Ascending aorta (tissue), 2 donors: ENCODE measurements at places on chromosomes 3 and 15.

DNA sequence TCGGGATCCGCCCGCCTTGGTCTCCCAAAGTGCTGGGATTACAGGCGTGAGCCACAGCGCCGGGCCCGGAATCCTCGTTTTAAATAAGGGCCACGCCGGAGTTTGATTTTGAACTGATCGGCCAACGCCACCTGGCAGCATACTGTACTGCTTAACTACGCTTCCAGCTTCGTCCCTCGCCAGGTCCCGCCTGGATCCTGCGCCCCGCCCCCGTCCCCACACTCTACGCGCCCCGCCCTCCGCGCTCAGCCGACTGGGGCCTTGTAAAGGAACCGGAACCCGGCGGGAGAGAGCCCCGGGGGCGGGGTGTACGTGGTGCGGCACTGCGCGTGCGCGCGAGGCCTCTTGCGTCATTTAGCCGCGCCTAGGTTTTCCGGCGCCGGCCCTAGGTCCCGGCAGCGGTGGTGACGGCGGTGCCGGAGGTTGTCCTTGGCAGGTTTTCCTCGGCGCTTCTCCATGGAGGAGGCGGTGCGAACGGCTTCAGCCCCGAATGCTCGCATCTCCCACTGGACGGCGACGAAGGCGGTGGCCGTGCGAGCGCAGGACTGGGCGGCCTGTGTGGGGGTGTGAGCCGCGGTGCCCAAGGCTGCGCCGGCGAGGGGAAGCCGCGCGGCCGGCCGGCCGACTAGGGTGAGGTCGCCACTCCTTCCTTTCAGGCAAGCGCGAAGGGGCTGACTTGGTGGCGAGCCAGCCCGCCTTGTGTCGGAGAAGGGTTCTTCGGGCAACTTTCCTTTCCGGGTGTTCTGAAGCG, at the start of gene NIPA2:
Gene NIPA2, plus strand, starts transcription at position 375 of the 751 bp plus-strand sequence. CDS start 13,066 bp downstream, outside the sequence.
- peak; percentile 99 for DNase-seq

DNA sequence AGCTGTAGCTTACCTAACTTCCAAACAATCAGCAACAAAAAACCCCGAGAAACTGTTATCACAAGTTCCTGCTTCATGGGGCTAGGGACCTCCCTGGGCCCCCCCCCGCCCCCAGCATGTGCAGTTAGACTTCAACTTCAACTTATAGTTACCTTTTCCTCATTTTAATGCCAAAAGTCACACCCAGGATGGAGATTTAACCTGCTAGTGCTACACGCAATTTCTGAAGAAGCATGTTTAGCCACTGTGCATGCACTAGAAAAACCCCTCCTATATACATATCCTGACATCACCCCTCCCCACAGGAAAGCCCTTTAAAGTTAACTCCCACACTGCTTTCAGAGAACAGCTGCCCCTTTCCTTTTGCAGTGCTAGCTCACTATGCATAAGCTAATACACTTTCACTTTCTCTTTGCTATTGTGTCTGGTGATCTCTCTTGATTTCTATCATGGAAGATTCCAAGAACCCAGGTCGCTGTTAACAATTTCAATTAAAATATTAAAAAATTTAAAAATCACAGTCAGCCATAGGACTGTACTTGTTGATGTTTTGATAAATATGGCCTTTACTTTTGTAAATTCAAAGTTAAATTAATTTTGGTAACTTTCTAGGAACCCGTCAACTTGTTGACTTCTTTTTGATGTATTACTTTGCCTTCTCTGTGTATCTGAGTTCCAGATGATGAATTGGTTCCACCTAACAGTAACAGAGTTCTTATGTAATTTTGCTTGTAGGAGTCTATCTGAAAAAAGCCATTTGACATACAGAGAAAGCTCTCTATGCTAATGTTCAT, 75.2 kb upstream of the ACAD9 start:
- DNase-seq = no peak

DNA sequence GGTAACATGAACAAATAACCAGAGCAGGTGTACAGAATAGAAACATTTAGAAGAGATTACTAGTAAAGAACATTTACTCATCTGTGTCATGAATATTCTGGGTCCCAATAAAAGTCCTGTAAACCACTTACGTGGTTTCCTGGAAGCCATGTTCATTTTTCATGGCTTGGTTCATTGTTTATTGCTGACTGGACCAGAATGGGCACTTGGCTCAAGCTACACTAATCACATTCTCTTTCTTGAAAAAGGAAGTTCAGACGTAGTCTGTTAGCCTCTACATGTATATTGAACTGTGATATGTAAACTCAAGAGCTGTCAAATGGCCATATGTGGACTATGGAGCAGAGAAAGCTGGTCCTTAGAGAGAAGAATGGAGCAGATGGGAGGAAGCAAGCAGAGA, 138.3 kb upstream of the FAM3D start:
- no peak for DNase-seq

DNA sequence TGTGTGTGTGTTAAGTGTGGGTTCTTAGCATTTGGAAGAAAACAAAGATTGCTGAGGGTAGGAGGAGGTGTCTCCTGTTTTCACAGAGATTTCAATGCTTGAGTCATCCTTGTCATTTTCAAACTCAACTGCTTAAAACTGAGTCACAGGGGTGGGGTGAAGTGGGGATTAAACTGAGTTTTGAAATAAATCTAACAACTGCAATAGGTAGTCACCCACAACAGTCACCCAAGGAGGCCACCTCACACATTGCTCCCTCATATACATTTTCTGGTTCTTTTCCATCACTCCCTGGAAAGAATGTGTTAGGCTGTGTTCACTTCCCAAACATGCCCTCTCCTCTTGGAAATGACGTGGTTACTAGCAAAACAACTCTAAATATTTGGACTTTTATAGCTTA, 187.7 kb upstream of the CMC1 start:
- DNase-seq = no peak
